ENCODE measurements at places on chromosomes 5 and 9. TPM values are rescaled to one million over a fixed set of nuclear protein-coding genes. Genes with fewer than 3 reads are reported as not detected.

DNA sequence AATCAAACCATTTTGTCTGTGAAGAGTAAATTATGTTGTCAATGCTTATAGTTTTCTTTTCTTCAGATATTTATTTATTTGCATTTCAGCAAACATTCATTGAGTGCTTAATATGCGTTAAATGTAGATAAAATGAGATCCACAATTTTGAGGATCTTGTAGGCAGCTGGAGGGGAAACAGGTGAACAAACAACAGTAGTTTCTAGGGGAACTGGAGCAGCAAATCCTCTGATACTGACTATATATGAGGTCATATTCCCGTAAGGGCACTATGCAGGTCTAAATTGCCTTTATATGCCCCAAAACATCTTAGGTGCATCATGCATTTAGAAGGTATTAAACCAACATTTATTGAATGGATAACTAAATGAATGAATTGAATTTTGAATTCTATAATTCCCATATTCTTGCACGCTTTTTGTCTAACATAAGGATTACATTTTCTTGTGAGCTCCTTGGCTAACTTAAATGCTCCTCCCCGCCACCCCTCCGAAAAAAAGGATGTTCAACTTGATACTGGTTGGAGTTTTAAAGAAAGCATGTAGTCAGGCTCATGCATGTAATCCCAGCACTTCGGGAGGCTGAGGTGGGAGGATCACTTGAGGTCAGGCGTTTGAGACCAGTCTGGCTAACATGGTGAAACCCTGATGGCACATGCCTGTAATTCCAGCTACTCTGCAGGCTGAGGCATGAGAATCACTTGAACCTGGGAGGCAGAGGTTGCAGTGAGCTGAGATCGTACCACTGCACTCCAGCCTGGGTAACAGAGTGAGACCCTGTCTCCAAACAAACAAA is 299.8 kb downstream of the TMEM38B start:
- no peak overlapping the region for H3K27ac ChIP-seq
- H3K4me1 ChIP-seq, result no peaks in the 10 kb centered on the region
- DNase-seq, result no peak
- H3K27me3 ChIP-seq, result no peaks in the 10 kb centered on the region

IFNA1 gene
- not detected for total RNA-seq

DNAH5 gene
- 1.1 TPM for total RNA-seq

- H3K27ac ChIP-seq, result no peak overlapping the region
- H3K36me3 ChIP-seq, result no peaks in the 10 kb centered on the region
- H3K4me3 ChIP-seq, result no peak overlapping the region
- H3K27me3 ChIP-seq, result no peaks in the 10 kb centered on the region
- H3K4me1 ChIP-seq, result no peaks in the 10 kb centered on the region
Observed at GRCh38 chr5:21831145-21831787, 1021.9 kb downstream of the CDH12 start.
